ENCODE measurements at places on chromosomes 5 and 9.
A peak's percentile ranks its signal among the peaks of the same experiment; 100 is the strongest.

GRCh38 chr5:43121913-43122484 lies 1.3 kb downstream of the ZNF131 start:
- peak; percentile 31 for DNase-seq

- peak; percentile 26 for DNase-seq
Measured at GRCh38 chr9:34896112-34896511, 62.0 kb upstream of the PHF24 start.

GRCh38 chr9:7239708-7240107 lies 481.9 kb downstream of the KDM4C start:
- DNase-seq, result no peak

DNA sequence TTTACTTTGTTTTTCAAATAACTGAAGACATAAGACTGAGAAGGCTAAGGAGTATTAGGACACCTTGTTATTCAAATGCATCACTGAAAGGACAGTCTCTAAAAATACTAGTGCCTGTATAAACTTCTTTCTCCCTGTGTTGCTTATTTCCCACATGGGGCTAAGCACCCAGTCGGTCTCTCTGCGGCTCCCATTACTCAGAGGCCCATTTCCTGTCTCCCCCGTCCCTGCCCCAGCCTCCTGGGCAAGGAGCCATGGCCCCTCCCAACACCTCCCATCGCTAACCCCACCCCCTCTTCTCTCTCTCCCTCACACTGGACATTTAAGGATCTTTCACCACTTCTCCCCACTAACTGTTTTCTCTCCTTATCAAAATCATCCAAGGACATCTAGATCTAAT lies 81.9 kb downstream of the EBF1 start:
- DNase-seq, result no peak

GRCh38 chr5:131672776-131673175 lies 37.7 kb upstream of the RAPGEF6 start:
- no peak for DNase-seq

DNA sequence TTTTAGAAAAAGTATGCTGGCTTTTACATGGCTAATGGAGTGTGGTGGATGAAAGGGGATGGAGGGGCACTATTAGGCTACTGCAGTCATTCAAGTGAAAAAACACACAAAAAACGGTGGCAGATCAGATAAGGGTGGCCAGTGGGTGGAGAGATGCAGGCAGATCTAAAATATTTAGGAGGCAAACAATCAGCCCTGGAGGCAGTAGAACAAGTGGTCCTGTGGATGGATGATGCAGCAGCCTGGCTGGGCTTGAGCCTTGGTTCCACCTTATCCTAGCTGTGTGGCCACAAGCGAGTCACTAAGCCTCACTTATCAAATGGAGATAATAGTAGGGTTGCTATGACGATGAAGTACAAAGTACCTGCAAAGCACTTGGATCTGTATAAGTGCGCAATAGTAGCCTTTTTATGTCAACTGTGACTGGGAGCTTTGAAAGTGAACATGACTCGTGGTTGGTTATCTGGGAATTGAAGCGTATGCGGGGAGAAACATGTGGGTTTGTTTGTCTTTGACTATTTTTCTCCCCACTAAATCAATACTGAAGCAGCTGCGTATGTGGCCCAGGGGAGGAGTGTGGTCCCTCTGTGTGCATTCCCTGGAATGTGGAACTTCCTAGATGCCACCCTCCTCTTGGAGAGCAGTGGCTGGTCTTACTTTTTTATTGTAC lies 20.2 kb downstream of the NSG2 start:
- DNase-seq, result no peak

DNA sequence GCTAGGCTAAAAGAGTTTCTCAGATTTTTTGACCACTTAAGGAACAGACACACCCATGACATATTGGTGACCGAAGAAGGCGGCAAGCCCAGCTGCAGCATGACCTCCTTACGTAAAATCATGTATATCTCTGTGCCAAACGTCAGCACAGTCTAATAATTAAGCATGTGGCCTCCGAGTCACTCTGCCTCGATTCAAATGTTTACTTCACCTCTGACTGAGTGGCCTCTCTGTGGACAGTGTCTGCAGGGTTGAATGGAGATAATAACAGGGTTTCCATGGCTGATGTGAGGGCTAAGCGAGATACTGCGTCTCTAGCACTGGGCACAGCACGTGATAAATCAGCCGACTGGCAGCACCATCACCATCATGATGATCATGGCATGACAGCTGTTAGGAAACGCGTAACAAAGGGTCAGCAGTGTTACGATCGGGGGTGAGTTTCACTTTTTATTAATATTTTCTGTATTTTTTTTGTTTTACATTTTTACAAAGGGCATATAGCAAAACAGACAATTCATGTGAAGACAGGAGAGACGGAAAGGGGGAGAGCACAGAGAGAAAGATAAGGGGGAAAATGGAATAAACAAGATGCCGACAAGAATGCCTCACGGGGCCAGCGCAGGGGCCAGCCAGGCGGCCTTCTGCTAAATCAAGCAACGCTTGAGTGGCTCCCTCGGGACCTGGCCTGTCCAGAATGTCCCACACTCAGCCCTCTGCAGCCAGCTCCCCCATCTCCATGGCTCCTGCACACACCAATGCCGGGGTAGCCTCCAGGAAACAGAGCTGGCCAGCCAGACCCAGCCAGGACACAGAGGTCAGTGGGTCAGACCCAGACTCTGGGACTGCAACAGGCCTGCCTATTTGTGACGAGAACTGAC lies 60.3 kb downstream of the ADAMTS2 start:
- no peak for DNase-seq

DNA sequence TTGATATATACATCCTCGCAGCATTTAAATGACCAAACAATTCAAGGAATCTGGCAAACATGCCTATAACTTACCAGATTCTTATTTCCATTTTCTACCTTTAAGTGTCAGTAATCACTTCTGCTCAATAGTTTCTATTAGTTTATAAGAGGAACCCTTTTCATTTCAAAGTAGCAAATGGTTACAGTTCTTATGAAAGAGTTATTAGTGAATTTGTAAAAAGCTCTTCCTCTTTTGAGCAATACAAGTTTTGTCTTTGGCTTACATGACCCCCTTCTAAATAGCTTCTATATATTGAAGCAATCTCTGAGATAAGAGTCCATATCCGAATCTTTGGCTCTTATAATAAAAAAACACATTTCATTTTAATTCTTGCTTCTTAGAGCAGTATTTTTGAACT lies 42.0 kb downstream of the ELL2 start:
- no peak for DNase-seq

- no peak for DNase-seq
Measured at GRCh38 chr9:129694243-129694646, 28.8 kb downstream of the PRRX2 start.

DNA sequence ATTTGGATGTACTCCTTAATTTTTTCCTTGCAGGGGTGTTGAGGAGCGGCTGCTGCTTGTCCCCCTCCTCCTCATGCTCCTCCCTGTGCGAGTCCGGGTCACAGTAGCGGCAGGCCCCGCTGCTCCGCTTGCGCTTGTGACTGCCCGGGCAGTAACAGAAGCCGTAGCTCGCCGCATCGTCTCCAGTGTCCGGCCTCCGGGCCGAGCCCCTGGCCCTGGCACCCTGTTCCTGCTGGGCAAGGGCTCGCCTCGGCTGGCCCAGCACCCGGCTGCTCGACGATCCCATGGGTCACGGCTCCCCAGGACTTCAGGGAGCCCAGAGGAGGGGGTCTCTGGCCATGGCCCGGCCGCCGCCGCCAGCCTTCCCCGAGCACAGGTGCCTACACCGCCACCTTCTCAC lies at the start of gene GMCL2:
Gene GMCL2, minus strand, starts transcription at position 358 of the 400 bp plus-strand sequence. Its CDS starts 72 bp downstream, at position 286.
- DNase-seq, result no peak

GRCh38 chr5:126004636-126005035 lies 418.6 kb upstream of the GRAMD2B start:
- DNase-seq, result no peak

- peak; percentile 27 for DNase-seq
Measured at GRCh38 chr9:37407468-37407867, 15.0 kb upstream of the GRHPR start.

- DNase-seq, result no peak
Measured at GRCh38 chr9:89814340-89815040, 209.7 kb downstream of the GADD45G start.

DNA sequence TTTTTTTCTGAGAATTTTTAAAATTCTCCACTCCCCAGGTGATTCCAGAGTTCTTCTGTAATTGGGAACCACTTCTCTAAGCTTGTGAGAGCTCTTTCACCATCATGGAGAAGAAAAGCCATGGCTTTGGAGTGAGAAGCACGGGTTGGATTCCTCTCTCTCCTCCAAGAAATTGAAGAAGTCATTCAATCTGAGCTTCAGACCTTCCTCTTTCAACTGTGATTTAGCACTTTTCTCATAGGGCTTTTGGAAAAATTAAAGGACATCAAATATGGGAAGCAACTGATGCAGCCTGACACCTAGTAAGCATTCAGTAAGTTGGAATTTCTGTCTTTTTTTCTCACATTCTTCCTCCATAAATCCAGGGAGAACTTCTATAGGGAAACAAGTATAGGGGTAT lies 580.4 kb upstream of the KLF4 start:
- no peak for DNase-seq

DNA sequence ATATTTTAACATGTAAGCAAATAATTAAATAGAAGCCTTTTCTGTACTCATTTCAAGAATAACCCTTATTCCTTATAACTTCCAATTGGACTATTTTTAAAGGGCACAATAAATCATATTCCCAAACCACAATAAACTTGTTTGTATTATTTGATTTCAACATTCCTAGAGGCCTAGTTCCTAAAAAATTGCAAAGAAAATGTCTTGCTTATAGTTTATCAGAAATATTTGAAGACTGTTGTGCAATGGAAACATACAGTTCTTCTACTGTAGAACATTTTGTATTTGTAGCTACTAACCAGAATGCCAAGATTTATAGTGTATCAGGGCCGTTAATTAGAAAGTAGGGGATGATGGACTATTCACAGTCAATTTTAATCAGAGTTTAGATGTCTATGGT lies 1037.0 kb upstream of the CDH18 start:
- no peak for DNase-seq

DNA sequence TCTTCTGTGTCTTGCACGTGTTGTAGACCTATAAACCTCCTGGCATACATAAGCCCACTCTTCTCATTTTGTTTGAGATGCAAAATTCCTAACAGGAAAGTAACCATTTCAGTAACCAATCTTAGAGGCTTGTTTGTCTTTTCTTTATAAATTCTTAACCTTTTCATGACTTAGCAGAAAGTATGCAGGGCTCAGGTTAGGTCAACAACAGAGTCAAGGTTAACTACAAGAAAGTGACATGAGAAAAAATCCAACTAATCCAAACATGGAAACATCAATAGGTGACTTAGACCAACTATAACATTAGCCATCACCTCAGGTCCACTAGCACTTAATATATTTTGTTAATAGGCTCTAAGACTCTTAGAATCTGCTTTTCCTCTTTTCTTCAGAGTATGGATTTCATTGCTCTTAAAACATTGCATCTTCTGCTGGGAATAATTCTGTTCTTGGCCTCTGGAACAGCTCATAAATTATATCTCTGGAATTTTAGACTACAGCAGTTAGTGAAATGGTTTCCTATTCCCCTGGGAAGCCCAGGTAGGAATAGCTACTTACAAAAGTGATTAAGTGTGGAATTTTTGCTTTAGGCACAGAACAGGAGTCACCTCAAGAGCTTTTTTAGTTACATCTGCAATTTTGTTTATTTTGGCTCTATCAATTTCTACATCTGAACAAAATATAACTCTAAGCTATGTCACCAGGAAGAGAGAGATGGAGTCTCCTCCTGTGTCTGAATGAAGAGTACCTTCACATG lies 155.3 kb upstream of the ANKRD55 start:
- no peak for DNase-seq

- no peak for DNase-seq
Measured at GRCh38 chr5:157115012-157115411, 6.2 kb upstream of the HAVCR2 start.

DNA sequence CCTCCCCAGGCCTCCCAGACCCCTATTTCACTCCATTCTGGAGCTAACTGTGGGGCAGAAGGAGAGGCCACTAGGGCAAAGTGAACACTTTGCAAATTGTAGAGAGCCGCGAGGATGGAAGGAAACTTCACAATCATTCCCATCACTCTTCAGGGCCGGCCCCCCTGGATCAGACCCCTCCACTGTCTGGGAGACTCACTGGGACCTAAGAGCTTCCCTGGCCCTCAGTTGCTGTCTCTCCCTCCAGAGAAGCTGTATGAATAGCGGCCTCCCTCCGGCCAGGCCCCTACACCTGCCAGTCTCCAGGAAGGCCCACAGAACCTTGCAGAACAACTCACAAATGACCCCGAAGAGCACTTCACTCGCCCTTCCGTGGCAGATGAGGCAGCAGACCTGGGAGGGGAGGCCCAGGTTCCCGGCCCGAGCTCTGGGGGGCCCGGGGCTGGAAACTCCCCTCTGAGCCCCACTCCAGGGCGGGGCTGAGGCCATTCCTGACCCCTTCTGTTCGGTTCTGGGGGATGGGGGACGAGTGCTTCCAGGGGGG lies 141.9 kb upstream of the IER5L start:
- no peak for DNase-seq

GRCh38 chr5:117859176-117859575 lies 1129.2 kb downstream of the DTWD2 start:
- DNase-seq, result no peak

GRCh38 chr9:29838491-29839020 lies 2265.3 kb upstream of the C9orf72 start:
- DNase-seq, result no peak

DNA sequence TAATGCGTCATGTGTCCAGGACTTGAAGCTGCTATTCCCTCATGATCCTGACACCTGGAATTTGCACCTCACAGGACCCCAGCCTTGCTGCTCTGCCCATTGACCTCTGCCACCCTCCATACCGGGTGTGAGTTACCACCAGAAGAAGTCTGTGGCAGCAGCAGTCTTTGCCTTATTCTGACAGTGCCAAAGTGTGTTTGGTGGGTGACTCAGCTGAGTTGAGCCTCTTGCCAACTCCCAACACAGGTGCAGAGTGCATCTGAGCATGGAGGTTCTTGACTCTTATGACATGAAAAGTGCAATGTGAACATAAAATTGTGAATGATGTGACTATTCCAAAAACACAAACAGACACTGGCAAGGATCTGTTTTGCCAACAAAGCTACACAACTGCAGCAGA lies 1166.5 kb upstream of the CDH18 start:
- DNase-seq, result no peak

DNA sequence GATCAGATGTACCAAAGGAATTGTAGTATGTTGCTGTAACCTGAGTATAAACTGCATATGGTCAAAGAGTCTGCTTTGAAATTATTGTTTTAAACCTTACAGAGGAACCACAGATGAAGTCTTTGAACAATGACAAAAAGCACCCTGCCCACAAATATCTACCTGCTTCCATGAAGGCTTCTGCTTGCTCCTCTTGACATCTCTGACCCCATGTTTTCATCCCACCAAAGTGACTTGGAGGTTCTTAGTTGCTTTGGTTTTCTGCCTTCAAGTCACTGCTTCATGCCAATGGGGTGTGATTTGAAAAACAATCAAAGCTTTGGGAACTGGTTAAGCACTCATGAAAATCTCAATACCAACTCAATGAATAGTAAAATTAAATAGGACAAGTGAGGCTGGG lies 194.6 kb upstream of the ACTBL2 start:
- no peak for DNase-seq
